ENCODE measurements at places on chromosomes 5 and 9.

DNA sequence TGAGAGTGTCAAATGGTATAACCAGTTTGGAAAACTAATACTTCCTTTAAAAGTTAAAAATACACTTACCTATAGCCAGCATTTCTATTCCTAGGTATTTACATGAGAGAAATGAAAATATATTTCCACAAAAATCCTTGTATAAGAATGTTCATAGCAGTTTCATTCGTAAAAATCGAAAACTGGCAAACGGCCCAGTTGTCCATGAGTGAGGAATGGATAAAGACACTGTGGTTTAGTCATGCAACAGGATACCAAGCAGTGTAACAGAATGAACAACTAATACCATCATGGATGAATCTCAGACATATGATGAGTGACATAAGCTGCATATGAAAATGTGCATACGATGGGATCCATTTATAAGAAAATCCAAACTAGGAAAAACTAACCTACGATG, 136.7 kb downstream of the MACROH2A1 start:
- DNase-seq = no peak

GRCh38 chr5:32428426-32428825, 16.1 kb downstream of the ZFR start:
- DNase-seq = no peak

DNA sequence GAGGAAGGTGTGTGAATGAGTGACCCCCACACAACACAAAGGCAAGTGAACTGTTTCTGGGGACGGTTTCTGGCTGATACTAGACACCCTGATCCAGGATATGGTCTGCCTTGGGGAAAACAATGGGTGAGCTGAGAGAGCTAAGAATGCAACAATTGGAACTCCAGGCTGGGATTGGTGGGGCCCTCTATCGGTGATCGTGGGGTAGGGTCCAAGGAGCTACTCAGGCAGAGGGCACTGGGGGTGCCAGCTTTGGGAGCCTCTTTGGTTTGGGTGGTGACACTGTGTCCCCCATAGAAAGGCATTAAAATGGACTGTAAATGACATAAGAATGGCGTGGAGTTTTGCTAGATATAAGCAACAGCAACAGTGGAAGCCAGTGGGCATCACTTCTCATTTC, 439.1 kb downstream of the DMAC1 start:
- DNase-seq = no peak

- DNase-seq = peak; percentile 80
Observed at GRCh38 chr5:157994906-157995519, 136.1 kb upstream of the CLINT1 start.

- DNase-seq = no peak
Observed at GRCh38 chr5:58778888-58779287, 196.0 kb downstream of the RAB3C start.

DNA sequence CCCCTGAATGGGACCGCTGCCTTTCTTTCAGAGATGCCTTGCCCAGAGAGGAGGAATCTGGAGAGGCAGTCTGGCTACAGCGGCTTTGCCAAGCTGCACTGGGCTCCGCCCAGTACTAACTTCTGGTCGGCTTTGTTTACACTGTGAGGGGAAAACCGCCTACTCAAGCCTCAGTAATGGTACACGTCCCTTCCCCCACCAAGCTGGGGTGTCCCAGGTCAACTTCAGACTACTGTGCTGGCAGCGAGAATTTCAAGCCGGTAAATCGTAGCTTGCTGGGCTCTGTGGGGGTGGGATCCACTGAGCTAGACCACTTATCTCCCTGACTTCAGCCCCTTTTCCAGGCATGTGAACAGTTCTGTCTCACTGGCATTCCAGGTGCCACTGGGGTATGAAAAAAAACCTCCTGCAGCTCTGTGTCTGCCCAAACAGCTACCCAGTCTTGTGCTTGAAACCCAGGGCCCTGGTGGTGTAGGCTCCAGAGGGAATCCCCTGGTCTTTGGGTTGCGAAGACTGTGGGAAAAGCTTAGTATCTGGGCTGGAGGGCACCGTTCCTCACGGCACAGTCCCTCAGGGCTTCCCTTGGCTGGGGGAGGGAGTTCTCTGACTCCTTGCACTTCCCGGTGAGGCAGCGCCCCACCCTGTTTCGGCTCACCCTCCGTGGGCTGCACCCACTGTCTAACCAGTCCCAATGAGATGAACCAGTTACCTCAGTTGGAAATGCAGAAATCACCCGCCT, 171.2 kb downstream of the CWC27 start:
- DNase-seq = peak; percentile 71

DNA sequence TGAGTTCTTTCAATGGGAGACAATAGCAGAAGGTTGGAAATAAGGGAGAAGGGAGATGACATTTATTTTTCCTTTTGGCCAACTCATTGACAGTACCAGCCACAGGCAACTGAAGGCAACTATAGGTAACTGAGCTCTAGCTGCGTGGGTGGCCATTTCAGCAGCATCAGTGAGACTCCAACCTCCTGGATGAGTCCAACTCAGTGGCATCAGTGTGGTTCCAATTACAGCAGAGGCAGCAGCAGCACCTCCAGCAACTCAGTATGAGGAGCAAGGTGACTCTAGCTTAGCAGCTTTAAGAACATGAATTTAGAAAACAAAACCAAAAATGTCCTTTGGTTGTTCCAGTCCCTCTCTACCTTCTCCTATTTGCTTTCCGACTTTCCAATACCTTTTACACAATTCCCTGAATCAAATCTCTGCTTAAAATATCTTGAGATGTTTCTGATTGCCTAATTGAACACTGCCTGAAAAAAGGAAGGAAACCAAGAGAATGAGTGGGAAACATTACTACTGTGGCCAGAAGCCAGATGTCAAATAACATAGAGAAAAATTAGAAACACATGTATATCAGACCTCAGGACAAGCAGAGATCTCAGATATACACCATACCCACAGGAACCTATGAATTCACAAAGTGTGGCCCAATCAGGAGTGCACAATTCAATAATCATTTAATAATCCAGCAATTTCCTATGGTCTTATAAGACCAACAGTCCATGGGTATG, 166.5 kb upstream of the RORB start:
- no peak for DNase-seq

DNA sequence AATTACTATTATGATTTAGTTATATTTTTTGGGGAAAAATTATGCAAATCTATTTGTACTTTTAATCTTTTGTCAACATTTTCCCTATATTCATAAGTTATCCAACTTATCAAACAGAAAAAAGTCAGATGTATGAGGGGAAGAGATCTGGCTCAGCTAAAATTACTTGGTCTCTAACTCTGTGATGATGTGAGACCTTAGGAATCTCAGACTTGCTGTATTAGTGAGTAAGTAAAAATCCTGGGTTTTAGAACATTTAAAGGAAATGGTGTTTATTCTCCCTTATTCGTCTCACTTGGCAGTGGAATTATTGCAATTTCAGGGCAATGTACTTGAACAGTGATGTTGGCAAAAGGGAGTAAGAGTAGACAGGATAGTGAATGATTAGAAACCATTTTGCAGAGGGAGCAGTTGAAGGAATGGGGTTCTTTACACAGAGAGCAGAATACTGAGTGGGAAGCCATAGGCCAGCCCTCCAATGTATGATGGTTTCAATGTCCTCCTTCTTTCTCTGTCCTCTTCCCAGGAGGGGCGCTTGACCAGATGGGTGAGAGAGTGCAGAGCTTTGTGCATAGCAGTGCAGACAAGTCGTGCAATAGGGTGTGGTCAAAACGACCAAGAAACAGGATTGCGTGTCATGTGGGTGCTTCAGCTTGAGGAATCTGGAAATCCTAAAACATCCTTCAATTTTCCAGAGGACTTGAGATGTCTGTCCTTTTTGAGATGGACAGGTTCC, 91.7 kb downstream of the TENT4A start:
- DNase-seq = no peak

DNA sequence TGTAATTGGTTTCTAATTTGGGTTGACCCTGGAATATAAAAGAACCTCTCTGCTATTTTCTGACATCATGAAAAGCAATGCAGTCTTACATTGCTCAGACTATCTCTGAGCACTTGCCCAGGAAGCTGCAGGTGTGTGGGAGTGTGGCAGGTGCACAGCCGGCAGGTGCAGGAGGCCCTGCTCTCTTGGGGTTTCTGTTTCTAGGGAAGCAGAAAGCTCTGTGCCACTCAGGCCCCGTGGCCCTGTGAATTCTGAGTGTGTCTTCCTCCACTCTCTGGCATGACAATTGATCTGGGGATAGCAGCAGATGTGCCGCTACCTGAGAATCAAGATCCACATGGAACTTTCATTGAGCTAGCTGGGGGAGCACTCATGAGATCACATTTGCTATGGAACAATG, 45.7 kb upstream of the IRX2 start:
- DNase-seq = no peak

- no peak for DNase-seq
Observed at GRCh38 chr5:59873113-59873512, 20.4 kb downstream of the PDE4D start.

DNA sequence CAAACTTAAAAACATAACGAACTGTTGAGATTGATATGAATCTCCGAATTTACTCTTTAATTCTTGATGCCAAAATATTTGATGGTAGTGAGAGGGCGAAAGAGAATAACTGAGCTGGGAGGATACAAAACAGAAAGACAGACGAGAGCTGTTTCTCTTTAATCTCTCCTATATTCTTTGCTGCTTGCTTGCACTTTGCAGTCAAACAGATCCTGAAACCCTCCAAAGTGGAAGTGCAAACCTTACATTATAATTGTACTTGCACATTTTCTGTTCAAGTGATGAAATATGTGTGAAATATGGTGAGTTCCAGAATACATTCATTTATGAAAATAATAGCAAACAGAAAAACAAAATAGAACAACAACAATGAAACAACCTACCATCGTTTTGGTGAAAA, 63.8 kb downstream of the PAM start:
- DNase-seq = no peak

DNA sequence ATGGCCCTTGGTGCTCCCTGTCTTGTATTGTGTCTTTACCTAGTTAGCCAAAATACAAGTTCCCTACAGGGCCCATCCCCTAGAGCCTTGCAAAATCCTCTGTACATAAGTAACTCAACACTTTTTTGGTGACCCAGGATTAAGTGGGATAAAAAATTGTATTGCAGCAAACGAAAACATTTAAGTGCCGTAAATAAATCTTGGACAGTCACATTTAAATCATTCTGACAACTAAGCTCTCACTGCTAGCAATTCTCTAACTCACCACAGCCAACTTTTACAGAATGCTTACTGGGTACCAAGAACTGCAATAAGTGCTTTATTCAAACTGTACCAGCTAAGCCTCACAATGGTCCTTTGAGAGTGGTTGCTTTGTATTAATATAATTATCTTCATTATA, 56.6 kb downstream of the GNAQ start:
- DNase-seq = no peak

DNA sequence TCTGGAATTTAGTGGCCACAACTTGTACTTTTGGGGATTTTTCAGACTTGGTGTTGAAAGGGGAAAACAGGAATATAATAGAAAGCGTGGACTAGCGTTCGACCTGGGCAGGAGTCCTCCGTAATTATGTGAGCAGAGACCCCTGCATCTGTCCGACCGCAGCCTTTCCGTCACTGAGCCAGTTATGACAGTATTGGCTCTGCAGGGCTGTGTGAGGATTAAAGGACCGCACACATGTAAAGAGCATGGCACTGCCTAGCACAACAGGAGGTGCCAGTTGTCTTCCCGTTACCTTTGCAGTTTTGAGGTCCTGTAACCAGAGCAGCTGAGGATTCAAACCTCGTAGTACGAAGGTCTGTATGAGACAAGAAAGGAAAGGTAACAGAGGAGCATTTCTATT, 1.2 kb downstream of the B4GALT7 start:
- no peak for DNase-seq

DNA sequence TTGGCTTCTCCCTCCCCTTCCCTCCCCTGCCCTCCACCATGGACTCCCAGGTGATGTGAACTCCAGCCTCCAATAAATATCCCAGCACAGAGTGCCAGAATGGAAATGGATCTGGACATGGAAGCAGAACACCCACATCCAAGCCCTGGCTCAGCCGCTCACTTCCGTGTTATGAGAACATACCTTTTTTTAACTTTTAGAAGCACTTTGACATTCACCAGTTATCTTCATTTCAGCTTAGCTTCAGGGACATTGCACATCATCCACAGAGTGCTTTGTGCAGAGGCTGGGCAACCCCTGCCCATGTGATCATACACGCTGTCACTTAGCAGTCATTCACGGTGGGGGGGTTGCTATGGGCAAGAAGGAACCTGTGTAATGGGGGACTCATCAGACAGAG, 9.1 kb downstream of the AFAP1L1 start:
- DNase-seq = peak; percentile 57

DNA sequence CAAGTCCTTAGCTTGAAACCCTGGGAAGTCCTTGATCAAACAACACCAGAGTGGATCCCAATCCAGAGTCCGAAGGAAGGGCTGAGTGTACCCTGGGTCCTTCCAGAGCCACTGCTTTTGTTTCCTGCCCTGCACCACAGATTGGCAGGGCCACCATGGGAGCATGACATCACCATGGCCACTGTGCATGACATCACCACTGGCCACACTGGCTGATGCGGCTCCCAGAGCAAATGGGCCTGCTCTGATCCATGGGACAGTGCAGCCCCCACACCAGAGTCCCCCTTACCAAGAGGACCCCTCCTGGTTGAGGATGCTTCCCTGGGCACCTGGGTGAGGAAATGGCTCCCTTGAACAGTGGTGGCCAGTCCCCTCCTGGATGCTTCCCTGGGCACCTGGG, 9.9 kb downstream of the SLC6A3 start:
- DNase-seq = no peak

DNA sequence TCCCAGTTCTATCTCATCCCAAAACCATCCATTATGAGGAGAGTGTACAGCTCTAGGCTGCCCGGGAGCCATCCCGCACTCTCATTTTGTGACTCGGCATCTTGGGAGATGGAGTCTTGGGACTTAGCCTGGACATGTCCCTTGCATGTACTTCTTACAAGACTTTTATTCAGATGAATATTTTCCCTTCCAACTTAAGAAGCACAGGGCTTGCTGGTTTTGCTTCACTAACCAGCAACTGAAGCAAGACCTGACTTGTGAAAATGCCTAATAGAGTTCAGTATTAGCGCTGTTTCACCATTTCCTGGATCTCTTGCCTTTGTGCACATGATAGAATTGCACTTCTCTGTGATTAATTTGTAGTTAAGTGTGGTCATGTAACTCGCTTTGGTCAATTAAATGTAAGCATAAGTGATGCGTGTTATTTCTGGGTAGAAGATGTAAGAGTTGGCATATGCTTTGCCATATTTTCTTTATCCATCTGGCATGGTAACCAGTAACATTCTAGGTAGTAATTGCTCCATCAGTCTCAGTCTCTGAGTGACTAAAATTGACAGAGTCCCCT, 55.8 kb downstream of the PDCD1LG2 start:
- DNase-seq = peak; percentile 19

GRCh38 chr5:32443145-32443540, 1.4 kb downstream of the ZFR start:
- DNase-seq = peak; percentile 65

DNA sequence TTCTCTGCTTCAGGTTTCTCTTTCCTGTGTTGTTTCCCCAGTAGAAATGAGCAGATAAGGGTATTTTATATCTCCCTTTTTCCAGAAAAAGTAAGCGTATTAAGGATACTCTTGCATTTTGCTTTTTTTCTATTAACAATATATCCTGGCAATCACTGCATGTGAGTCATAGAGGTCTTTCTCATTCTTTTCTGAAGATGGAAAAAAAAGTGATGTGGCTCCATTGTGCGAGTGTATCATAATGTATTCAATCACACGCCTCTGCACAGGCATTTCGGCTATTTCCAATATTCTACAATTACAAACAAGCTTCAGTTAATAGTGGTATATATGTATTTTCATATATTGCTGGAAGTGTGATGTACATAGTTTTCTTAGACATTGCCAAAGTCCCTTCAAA, 155.9 kb downstream of the MED27 start:
- DNase-seq = no peak

- DNase-seq = peak; percentile 73
Observed at GRCh38 chr9:2228132-2228531, 213.0 kb downstream of the SMARCA2 start.

Data from NCI-H69 (cell line).